ENCODE measurements at places on chromosomes 16 and 17.

GRCh38 chr16:56931271-56931891, 561 bp upstream of the HERPUD1 start:
- no peak for DNase-seq

GRCh38 chr17:40490289-40490853, 11.1 kb downstream of the TNS4 start:
- no peak for DNase-seq

DNA sequence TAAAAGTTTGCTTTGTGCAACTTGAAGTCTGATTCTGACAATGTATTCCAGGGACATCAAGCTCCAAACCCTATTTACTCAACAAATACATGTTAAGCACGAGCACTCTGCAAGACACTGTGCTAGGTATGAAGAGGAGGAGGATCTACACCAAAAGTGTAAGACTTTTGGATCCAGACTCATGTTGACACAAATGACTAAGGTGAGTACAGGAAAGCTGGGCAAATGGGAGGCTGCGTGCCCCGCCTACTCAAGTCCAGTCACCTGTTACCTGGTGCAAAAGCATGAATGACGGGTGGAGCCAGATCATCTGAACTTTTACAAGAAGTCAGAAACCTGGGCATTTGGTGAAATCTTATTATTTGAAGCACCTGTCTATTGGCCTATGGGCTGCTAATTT, 120.7 kb downstream of the ABCC12 start:
- no peak for DNase-seq

GRCh38 chr17:15648386-15648785, 28.9 kb upstream of the FBXW10B start:
- DNase-seq: no peak

GRCh38 chr16:797120-797420, 3.5 kb downstream of the GNG13 start:
- peak; percentile 32 for DNase-seq

- no peak for DNase-seq
Measured at GRCh38 chr17:75352079-75352569, 53.4 kb downstream of the GRB2 start.
